ENCODE measurements at places on chromosomes 1 and 21.

DNA sequence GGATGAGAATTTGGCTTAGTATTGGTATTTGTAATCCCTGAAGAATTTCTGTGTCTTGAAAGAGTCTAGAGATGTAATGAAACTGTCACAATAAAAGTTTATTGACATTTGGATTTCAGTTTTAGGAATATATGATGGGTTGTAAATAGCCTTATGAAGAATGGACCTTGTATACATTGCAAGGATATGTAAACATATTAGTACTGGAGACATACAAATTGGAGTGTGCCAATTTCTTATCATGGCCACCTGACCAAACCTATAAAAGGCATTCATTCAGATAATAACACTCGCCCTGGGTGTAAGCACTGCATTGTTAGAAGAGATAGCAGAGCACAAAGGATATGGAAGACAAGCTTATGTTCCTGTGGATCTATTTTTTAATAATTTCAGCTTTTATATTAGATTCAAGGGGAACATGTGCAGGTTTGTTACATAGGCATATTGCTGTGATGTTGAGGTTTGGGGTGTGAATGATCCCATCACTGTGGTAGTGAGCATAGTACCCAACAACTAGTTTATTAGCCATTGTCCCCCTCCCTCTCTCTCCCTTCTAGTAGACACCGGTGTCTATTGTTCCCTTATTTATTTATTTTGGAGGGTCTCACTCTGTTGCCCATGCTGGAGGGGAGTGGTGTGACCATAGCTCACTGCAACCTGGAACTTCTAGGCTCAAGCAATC lies 8.6 kb downstream of the S1PR1 start:
- DNase-seq: no peak

- no peak for DNase-seq
These were observed 124.2 kb downstream of the RUNX1 start for GRCh38 chr21:34924771-34925419.

GRCh38 chr1:44151332-44151731 lies 9.9 kb upstream of the KLF18 start:
- no peak for DNase-seq

- DNase-seq: no peak
These were observed 127.4 kb upstream of the CD34 start for GRCh38 chr1:208038303-208038702.

DNA sequence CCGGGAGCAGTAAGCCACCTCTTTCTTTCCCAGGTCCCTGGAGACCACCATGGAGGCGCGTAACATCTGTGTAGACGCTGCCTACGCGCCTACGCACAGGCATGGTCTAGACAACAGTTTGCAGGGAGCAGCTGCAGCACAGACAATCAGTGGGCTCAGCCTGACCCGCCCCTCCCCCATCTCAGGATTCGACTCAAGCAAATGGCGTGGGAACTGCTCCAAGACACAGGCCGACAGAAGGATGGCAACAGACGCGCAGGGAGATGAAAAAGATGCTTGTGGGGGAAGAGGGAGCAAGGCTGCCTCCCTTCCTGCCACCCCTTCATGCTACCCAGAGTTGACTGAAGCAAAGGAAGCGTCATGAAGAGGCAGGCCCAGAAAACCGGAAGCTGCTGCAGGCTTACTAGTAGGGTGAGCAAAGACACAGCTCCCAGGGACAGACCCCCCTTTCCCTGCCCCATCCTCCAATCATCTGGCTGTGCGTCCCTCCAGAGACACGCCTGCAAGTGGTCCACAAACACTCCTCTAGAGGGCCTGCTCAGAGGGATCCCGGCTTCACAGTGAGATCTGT lies 19.5 kb downstream of the STK40 start:
- peak; percentile 58 for DNase-seq

DNA sequence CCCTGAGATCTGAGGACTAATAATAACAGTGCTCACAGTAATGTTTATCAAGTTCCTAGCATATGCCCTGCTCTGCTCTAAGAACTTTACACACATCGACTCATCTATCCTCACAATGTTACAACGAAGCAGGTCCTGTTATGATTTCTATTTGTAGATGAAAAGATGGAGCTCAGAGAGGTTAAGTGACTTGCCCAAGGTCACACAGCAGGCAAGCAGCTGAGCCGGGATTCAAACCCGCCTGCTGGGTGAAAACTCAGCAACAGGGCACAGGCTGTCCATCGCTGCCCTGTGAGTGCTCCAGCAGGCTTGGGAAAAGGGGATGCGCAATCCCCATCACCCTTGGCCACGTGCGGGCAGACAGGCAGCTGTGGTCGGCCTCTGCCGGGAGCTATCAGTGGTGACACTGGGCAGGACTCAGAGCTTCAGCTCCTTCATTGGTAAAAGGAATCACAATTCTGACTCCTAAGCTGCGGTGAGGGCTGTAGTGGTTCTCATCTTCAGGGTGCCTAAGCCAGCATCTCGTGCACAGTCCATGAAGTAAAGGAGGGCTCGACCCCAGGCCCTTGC lies 173.3 kb upstream of the KLHDC7A start:
- DNase-seq: no peak

DNA sequence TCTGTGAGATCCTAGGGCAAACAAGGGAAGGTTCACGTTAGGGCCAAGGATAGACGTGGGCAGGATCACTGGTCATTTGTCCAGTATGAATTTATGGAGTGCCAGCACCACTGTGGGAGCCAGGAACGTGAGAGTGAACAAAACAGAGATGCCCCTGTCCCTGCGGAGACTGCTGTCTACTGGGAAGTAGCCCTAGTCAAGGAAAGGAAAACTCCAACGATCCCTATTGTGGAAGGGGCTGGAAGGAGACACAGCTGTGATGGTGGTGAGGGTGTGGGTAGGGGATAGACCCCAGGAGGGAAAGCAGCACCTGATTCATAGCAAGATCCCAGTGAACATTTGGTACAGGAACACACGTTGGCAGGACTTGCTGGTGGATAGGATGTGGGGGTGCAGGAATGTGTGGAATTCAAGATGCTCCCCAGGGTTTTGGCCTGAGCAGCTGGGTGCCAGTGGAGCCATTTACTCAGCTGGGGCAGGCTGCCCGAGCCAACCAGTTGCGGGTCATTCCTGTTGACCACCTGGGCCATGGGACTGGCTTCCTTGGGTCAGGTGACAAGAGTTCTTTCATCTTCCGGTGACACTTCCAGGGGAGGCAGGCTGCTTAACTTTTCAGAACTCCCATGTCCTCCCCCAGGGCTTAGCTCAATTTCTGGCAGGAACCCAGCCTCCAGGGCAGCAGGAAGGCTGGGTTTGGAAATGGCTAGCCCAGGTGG lies 1.2 kb upstream of the ATP13A2 start:
- DNase-seq: no peak

DNA sequence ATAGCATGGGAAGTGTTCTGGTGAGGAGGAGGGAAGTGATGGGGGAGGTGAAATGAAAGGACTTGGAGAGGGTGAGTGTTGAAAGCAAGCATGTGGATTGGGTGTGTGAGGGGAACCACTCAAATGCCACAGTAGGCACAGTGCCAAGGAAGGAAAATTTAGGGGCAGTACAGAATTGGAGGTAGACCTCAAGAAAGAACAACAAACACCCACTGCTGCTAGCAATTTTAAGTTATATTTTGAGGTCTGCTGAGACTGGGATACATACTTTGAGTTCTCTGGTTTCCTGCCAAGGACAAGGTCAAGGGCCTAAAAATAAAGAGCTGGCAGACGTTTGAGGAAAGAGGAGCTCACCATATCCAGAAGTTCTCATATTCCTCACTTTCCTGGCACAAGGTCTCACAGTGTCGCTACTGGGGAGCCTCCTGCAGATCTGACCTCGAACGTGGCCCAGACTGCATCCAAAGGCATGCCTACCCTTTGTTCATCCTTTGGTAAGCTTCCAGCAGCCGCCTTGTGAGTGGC lies 104.0 kb downstream of the BRINP2 start:
- no peak for DNase-seq

GRCh38 chr1:151372058-151372934 lies at the start of gene SELENBP1:
Gene SELENBP1 (minus strand): TSS chr1:151372705. CDS start chr1:151372641, 64 bp downstream.
- DNase-seq: no peak

- DNase-seq: no peak
These were observed 17.1 kb upstream of the PROK1 start for GRCh38 chr1:110433803-110434202.

- no peak for DNase-seq
These were observed 110.4 kb downstream of the PTPRC start for GRCh38 chr1:198749279-198749678.

- no peak for DNase-seq
These were observed 279.9 kb downstream of the LRRC7 start for GRCh38 chr1:69847670-69848069.

GRCh38 chr1:82388679-82389078 lies 587.9 kb downstream of the ADGRL2 start:
- DNase-seq: no peak

DNA sequence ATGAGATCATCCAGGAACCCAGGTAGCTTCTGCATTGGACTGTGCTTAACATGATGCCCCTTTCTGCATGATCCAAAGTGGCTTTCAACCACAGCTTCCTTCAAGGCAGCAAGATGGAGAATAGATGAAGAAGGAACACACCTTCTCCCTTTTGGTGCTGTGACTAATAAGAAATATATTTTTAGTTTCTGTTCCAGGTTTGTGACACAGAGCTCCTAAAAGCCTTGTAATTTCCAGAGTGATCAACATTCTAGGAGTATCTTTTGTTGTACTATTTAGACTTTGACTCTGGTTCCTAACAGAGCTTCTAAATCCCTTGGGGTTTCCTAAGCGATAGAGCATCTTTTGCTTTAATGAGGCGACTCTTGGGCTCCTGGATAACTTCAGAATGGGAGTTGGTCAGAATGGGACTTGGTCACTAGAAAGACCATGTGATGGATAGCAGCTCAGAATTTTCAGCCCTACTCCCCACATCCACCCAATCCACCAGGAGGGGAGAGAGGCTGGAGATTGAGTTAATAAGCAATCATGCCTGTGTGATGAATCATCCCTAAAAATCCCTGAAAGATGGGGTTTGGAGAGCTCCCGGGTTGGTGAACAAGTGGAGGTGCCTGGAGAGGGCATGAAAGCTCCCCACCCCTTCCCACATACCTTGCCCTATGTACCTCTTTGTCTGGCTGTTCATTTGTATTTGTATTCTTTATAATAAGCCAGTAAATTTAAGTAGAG lies 134.8 kb downstream of the FGGY start:
- no peak for DNase-seq

GRCh38 chr1:15797614-15798390 lies 9.6 kb downstream of the UQCRHL start:
- DNase-seq: no peak

GRCh38 chr1:226519716-226520598 lies 28.6 kb upstream of the STUM start:
- no peak for DNase-seq

- DNase-seq: no peak
These were observed 69.8 kb upstream of the RGS18 start for GRCh38 chr1:192088496-192088895.

DNA sequence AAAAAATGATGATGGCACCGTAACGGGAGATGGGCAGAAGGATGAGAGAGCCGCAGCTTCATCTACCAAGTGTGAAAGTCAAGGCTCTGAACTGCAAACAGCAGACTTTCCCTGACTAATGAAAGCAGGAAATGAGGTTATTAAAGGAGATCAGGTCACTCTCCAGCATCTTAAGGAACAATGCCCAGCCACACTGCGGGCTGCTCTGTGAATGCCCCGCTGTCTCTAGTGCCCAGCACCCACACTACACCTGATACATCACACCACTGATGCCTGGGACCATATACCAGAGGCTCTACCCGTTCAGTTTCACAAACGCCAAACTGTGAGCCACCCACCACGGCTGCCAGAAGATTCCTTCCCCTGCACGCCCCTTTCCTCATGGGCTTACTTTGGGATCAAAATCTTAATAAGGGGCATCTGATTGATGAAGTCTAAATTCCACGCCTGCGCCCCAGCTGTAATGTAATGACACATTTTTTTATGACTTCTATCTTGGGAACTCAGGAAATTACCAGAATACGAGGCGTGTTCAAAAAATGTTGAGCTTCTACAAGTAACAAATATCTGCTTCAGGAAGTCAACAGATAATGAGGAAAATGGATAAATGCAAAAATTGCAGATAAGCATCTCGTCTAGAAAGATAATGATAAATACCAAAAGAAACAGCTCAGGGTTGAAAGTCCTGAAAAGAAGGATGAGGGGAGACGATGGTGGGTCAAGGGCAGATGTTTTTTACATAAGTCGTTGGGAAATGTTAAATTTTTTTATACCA lies 72.0 kb downstream of the MIS18A start:
- DNase-seq: no peak

DNA sequence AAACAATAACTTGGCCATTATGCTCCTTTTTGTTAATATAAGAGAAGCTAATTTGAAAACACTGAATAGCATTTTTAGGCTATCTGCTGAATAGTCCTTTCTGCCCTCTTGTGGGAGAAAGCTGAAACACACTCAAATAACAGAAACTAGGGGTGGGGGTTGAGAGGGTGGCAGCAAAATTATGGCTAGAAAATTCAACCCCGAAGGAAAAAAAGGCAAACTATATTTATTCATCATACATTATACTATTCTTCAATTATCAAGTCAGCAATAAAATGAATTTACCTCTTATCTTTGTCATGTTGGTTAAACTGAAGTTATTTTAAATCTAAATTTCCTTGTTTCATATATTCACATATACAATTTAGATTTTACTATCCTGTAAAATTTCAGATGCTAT lies 255.9 kb downstream of the FAF1 start:
- DNase-seq: no peak

DNA sequence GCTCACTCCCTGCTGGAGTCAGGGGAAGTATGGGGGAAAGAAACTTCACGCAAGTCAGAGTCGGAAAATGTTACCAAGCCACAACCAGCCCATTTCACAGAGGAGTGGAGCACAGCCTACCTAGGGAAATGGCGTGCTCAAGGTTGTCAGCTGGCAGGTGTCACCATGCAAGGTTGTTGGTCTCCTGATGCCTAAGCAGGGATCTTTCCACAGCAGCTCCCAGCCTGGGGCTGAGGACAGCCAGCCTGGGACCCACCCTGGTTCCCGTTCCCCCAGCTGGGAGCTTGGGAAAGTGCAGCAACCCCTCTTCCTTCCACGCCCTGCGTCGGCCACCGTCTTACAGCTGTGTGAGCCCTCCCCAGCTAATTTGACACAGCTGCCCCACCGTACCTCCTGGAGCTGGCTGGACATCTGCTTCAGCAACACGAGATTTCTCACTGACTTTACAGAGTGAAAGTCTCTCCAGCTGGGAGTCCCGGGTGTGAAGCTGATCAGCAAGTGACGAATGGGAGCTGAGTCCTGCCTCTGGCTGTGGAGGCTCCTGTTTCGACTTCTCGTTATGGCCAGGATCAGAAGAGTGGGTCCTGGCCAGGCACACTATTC lies 224.6 kb upstream of the RAB4A start:
- no peak for DNase-seq

DNA sequence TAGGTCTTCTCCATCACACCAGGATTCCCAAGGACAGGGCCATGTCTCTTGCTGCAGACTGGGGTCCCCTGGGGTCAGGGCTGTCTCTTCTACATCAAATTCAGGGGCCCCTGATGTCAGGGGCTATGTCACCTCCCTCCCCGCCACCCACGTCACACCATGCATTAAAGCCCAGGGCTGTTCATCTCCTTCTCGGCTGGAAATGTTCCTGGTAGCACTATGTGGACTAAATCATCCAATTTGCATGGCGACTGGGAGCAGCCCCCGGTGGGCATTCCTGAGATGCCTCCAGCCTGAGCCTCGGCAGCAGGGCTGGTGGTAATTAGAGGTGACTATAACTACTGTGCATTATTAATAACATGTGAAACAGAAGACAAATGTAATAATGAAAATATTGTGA lies 151.7 kb upstream of the HMGB4 start:
- DNase-seq: no peak
